NCI-H2107 (cell line): ENCODE measurements at places on chromosomes 13 and 19.

DNA sequence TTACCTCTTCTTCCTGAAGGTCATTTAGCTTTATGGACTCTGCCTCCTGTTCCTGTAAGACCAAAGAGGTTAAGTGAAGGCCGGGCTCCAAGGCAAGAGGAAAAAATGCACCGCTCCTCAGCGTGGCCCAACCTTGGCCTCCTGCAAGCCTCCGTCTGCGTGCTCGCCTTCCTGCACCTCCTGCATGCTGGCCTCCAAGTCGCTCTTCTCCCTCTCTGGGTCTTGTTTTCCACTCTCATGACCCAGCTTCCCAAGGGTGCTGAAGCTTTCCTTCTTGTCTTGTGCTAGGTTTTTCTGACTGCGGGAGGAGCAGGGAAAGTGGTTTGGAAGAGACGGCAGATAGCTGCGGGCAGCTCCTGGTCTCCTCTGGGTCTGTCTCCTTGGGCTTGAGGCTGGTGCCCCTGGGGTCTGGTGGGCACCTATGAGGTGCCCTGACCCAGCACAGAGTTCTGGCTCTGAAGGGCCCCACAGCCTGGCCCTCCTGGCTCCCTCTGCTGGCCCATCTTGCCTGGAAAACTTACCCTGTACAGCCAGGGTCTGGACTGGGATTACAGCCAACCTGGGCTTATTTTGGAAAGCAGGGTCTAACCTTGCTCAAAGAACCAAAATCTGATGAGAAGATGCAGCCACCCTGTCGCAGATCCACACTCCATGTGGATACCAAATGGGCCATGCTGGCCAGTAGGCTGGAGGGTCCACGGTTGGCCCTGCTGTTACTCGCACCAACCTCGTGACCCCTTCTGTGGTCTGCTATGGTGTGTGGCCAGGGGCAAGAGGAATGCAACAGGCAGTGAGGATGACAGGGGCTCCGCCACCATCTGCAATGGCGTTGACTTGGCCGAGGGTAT, 5.2 kb downstream of the C13orf46 start:
- DNase-seq = no peak

DNA sequence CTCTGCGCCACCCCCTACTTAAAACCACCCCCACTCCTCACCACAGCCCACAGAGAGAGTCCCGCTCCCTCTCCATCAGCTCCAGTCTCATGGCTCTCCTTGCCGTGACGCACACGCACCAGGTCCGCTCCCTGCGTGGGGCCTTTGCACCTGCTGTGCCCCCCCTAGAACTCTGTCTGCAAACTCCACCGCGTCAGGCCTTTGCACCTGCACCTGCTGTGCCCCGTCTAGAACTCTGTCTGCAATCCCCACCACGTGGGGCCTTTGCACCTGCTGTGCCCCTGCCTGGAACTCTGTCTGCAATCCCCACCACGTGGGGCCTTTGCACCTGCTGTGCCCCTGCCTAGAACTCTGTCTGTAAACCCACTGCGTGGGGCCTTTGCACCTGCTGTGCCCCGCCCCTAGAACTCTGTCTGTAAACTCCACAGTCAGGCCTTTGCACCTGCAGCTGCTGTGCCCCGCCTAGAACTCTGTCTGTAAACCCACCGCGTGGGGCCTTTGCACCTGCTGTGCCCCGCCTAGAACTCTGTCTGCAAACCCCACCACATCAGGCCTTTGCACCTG, 4.2 kb downstream of the SHC2 start:
- no peak for DNase-seq

DNA sequence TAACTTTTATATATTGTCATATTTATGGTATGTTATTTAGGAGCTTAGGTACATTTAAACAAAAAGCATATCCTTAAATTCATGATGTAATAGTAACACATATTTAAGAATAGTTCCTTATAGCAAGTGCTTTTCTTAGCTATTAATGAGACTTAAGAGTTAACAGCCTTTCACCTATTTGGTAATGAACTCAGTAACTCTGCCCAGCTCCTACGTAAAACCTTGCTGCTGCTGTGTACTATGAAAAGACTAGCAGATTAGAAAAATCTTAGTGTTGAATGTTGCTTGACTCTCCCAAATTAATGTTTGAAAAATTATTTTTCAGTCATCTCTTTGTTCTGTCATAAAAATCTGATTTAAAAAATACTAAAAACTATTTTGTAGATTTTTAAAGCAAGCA, 6.9 kb downstream of the GPR180 start:
- DNase-seq = no peak

DNA sequence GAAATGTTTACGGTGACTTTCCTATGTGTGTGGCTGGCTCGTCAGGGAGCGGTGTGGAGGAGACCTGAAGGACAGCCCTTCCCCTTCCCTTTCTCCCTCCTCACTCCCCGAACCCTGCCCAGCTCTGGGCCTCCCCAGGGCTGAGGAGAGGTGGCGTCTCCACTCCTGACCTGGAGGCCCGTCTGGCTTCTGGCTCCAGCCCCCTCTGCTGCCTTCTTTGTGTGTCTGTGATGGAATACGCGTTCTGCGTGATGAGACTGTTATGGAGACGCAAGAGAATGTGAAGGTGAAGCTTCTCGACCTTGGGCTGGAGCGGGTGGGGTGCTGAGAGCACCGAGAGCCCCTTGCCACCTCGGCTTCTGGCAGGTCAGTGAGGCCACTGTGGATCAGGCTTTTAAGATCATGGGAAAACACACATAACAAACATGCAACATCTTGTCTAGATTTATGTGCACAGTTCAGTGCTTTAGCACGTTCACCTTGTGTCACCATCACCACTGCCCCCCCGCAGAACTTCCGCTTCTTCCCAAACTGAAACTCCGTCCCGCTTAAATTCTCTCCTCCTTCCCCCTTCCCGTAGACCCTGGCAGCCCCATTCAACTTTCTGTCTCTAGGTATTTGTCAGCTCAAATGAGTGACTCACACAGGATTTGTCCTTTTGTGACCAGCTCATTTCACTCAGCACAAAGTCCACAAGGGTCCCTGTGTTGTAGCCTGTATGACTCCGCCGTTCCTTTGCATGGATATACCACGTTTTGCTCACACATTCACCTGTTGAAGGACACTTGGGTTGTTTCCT, 24.7 kb downstream of the ATP11A start:
- DNase-seq = no peak

DNA sequence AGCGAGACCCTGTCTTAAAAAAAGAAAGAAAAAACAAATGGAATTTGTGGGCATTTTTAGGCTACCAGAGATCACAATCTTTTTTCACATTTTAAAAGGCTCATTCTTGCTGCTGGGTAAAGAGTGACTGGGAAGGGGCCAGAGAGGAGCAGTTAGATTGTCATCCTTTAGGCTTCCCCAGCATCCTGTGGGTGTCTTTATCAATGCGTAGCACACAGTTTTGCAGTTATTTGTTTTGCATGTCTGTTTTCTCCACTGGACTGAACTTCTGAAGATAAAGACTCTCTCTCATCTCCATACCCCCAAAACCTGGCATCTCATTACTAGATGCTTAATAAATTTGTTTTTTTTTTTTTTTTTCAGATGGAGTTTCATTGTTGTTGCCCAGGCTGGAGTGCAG, 2.1 kb upstream of the UTP14C start:
- DNase-seq = no peak

GRCh38 chr13:67916650-67917049, 686.5 kb upstream of the PCDH9 start:
- DNase-seq = no peak

- no peak for DNase-seq
Measured at GRCh38 chr13:41503356-41503755, 46.0 kb downstream of the RGCC start.

DNA sequence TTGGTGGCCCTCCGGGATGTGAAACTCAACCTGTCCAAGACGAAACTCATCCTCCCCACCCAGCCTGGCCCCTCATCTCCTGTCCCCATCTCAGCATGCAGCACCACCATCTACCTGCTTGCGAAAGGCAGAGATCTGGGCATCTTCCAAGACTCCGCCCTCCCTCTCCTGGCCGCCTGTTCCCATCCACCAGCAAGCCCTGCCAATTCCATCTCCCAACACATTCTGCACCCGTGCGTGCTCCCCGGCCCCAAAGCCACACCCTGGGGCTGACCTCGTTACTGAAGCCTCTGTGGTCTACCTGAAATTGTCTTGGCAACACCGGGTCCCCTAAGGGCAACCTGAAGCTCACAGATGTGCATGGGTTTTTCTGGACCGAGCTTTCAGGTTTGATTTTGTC, 13.2 kb upstream of the CAMSAP3 start:
- no peak for DNase-seq

GRCh38 chr13:60689076-60689475, 292.1 kb downstream of the TDRD3 start:
- DNase-seq = no peak

DNA sequence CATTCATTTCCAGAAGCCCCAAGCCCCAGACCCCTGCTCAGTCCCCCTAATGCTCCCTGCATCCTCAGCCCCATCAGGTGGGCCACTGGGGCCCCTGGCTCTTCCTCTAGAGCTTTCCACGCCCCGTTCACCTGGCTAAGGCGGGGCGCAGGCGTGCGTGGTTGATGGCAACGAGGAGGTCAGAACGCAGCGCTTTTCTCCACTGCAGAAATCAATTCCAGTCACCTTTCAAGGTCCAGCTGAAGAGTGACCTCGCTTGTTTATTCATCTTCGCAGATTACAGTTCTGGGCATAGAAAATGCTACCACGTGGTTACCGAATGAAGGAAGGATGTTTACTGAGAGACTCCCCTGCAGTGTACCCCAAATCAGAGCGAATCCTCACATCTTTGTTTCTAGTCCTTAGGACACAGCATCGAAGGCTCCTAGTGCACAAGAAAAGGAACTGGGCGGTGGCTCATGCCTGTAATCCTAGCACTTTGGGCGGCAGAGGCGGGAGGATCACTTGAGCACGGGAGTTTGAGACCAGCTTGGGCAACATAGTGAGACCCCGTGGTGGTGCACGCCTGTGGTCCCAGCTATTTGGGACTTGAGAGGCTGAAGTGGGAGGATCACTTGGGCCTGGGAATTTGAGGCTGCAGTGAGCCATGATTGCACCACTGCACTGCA, 828 bp upstream of the PBX4 start:
- no peak for DNase-seq

DNA sequence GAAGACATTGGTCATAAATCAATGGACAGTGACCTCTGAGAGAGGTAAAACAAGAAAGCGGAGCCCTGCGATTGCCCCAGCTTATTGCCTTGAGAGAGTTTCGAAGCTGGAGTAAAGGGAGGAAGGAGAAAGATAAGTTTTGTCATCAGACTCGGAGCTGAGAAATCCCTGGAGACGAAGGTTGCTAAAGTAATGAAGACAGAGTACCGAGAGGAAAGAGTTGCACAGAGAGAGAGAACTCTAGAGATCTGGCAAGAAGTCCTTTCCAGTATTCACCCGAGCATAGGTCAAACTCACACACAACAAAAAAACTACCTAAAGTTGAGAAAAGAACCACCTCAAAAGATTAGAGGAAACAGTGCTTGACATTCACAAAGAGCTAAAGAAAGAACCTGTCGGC, 472.0 kb downstream of the DACH1 start:
- DNase-seq = no peak

GRCh38 chr19:2863816-2864215, 3.3 kb upstream of the ZNF556 start:
- no peak for DNase-seq

DNA sequence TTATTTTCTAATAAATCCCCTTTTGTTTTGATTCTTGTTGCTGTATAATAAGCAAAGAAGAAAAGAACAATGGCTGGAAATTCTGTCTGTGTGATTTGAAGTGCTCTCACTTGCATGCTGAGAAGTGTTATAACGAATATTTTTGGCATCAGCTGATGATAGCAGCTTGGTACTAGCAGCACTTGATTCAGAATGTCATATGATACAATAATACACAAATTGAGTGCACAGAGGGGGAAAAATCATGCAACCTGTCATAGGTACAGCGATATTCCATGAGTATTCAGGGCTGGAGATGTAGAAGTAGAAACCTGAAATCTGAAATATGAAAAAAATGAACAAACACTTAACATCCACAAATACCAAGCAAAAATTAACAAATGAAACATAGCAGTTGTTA, 108.1 kb downstream of the FGF14 start:
- DNase-seq = no peak

DNA sequence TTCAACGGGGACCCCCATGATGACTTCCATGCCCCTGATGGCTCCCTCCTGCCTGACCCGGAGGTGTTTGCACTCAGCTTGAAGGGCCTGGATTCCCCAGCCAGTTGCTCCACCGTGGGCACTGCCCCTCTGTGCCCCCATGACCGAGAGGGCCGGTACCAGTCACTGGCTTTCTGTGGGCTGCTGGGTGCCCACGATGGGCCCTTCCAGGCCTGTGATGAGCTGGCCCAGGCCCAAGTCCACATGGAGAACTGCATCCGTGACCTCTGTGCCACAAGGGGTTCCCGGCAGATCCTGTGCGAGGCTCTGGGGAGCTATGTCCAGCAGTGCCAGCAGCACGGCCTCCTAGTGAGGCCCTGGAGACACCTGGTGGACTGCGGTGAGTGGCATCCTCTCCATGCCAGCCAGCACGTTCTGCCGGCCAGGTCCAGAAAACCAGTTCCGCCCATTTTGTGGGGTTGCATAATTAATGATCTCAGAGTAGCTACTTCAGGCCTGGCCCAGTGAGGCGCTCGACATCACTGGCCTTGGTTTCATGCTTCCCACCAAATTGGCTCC, 34.9 kb upstream of the FXYD3 start:
- DNase-seq = no peak

DNA sequence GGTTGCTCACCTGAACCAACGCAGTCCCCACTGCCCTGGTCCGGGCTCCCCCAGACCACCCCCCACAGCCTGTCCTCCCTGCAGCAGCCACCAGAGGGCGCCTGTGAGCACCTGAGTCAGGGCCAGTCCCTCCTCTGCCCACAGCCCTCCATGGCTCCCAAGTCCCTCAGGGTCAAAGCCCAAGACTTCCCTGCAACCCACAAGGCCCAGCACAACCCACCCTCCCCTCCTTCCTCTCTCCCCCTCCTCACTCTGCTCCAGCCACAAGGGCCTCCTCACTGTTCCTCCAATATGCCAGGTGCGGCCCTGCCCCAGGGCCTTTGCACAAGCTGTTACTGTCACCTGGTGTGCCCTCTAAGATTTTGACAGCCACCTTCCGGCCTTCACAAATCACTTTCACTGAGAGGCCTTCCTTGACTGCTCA, 10.9 kb downstream of the GNA15 start:
- no peak for DNase-seq

GRCh38 chr13:73412933-73413332, 354.1 kb downstream of the KLF5 start:
- DNase-seq = no peak

DNA sequence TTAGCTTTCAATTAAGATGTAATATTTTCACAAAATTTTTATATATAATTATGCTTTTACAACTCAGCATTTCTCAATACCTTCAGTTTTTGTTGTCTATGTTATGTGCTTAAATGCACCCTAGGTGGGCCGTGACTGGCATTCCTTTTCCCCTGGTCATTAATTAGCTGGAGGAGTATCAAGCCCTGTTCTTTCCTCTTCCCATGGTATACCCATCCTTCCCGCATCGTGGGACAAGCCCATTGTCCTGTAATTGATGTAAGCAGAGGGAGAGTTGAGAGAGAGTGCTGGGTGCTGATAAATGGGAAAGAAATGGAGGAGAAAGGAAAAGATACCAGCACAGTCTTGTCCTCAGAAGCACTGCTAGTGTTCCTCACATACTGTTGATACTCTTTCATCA, 591.7 kb downstream of the GPC6 start:
- no peak for DNase-seq
